NCI-H748 treated with DMSO at 0.1 percent for 48 hours (cell line): ENCODE measurements at places on chromosomes 11 and 22.

DNA sequence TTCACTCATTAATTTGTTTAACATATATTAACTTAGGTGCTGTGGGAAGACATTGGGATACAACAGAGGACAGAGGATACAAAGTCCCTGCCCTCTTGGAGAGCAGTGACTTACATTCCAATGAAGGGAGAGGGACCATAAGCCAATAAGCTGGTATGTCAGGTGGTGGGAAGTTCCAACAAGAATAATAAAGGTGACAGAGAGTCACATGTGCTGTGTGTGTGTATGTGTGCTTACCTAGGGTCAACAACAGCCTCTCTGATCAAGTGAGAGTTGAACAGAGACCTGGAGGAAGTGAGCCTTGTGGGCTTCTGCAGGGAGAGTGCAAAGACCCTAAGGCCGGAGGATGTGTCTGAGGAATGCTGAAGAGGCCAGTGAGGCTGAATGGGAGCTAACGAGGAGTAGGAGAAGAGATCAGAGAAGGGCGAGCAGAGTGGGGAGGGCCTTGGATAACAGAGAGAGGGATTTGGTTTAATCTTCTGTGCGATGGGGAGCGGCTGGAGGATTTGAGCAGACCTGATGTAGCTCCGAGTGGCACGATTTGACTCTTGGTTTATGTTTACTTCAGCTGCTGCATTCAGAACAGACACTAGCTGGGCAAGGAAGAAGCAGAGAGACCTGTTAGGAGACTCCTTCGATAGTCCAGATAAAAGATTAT lies 35.3 kb downstream of the MAP6 start:
- no peak for DNase-seq

DNA sequence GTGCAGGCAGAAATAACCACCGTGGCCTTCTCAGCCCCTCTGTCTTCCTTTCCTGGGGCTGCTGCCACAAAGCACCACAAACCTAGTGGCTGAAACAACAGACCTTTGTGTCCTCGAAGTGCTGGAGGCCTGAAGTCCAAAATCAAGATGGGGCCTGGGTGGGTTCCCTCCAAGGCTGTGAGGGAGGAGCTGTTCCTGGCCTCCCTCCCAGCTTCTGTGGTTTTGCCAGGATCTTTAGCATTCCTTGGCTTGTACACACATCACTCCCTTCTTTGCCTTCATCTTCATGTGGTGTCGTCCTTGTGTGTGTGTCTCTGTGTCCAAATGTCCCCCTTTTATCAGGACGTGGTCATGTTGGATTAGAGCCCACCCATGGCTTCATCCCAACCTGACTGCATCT lies 29.0 kb upstream of the PARVG start:
- DNase-seq: no peak

GRCh38 chr11:44893846-44894617 lies 56.7 kb downstream of the TP53I11 start:
- DNase-seq: peak; percentile 38

DNA sequence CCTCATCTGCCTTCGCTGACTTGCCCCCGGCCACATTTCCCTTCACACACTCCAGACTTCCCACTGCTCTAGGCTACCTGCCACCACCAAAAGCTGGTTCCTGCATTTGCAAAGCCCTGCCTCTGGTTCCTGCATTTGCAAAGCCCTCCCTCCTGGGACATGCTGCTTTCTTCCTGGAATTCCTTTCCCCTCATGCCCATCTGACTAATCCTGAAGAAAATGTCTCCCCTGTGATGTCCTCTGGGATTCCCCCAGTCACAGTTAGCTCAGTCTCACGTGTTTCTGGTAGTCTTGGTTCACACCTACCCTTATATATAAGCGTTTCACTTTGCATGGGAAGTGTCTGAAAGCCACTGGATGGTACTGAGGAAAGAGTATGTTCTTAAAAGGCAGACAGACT lies 206.9 kb downstream of the DBX1 start:
- DNase-seq: no peak

GRCh38 chr11:47592970-47593369 lies 1.2 kb downstream of the C1QTNF4 start:
- DNase-seq: no peak

GRCh38 chr11:94048032-94048709 lies 27.0 kb downstream of the HEPHL1 start:
- no peak for DNase-seq

- no peak for DNase-seq
Observed at GRCh38 chr22:22937894-22938480, 50.4 kb downstream of the IGLL5 start.

DNA sequence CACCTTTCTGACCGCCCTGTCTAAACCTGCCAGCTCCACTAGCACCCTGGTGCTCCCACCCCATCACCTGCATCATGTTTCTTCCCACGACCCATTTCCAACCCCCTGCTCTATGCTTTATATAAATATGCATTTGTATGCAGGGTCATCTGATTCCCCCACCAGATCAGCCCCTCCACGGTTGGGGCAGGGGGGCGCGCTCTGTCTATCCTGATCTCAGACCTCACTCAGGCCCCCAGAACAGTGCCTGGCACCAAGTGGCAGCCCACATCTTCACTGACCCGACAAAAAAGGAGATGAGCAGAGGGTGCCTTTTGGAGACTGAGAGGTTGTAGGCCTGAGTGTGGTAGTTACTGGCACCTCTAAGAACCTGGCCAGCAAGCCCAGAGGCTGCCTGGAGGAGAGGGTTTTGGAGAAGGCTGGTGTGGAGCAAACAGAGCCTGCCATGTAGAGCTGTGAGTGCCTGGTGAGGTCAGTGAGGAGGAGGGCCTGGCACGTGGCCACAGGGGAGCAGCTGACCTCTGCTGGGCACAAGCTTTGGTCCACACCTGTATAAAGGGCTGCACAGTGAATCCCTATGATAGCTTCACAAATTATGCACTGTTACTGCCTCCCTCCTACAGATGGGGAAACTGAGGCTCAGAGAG lies 86.3 kb upstream of the RTL6 start:
- DNase-seq: no peak

GRCh38 chr11:126996036-126996804 lies 4.3 kb downstream of the KIRREL3 start:
- no peak for DNase-seq

GRCh38 chr22:19620742-19621371 lies 93.4 kb upstream of the SEPTIN5 start:
- no peak for DNase-seq
